ENCODE measurements at places on chromosomes 6 and 20.

GRCh38 chr20:58923117-58923712, 57.8 kb upstream of the NELFCD start:
- no peak for DNase-seq

DNA sequence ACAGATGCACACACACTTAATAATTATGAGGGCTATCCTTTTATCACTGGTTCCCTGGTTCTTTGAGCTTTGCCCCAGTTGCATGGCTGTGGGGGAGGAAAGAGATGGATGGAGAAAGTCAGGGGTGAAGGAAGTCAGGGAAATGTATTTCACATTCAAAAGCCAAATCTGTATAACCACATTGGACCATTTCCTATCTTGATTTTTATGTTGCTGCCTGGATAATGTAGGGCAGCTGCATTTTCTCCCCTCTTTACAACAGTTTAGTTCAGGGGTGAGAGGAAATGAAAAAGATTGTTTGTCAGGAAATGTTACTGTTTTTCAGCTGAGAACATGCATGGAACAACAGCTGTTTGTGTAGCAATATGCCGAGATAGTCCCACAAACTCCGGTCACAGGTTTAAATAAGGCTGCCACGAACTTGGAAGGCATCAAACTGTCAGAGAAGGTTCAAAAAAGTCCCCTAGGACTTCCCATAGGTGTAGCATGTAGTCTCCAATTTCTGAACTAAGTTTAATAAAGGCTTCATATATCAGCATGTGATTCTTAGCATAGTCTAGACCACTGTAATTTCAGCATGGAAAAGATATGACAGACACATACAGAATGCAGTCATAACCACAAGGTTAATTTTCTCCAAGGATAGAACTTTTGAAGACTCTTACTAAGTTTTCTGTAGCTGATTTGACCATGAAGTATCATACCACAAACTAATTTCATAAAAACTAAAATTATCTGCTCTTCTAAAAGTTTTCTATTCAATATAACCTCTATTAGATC, 82.1 kb upstream of the COL21A1 start:
- DNase-seq: no peak

DNA sequence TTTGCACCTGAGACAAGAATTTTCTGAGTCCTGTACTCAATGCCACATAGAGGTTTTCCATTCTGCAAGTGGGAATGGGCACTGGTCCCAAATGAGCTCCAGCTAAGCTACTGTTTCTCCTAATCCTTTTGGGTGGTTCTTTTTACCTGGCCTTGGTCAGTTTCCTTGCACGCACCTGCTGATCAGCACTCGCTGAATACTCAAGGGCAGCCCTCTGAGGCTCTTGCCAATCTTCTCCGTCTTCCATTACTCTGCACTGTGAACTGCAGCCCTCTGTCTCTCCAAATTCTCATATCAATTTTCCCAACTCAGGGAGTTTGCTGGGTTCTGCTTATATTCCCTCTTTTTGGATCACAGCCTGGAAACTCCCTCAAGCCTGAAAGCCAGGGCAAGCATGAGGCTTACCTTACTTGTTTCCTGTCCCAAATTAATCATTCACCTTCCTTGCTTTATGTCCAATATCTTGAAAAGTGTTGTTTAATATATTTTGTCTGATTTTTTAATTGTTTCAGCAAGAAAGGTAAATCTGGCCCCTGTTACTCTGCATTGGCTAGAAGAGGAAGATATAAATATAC, 138.0 kb upstream of the TBX18 start:
- DNase-seq: no peak

- DNase-seq: no peak
Measured at GRCh38 chr20:62795023-62795761, 1.1 kb upstream of the MRGBP start.

GRCh38 chr20:3890999-3891929, 2.1 kb downstream of the PANK2 start:
- DNase-seq: no peak

Data from thoracic aorta (tissue), 2 donors.